ENCODE measurements at places on chromosomes 2 and 18. TPM values are rescaled to one million over a fixed set of nuclear protein-coding genes. Genes with fewer than 3 reads are reported as not detected.

MATN3 gene
- 4.3 TPM for total RNA-seq

RFTN2 gene
- total RNA-seq = not detected

SLC9A4 gene
- total RNA-seq = not detected

PLEKHM3 gene
- total RNA-seq = 5.3 TPM

KCNG2 gene
- not detected for total RNA-seq

GIGYF2 gene
- total RNA-seq = 39.5 TPM

GCKR gene
- not detected for total RNA-seq

CAPG gene
- total RNA-seq = 219 TPM

ARHGEF4 gene
- total RNA-seq = 22.5 TPM

Measured in foreskin keratinocyte (primary cell).